ENCODE measurements at places on chromosomes 1 and 21.

GRCh38 chr1:41325801-41326200, 35.4 kb upstream of the FOXO6 start:
- no peak for DNase-seq

DNA sequence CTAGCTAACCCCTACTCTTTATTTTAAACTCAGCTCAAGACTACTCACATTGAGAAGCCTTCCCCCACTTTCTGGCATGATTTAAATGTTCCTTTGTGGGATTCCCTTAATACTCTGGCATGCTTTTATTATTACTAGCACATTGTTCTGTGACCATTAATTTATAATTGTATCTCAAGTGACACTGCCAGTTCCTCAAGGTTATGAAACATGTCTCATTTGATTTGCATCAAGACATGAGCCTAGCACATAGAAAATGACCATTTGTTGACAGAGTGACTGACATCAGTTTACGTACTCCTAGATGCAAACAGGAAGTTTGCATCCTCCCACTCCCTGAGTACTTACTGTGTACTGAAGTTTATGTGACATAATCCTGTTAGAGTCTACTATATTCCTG, 15.2 kb downstream of the RGS4 start:
- no peak for DNase-seq

DNA sequence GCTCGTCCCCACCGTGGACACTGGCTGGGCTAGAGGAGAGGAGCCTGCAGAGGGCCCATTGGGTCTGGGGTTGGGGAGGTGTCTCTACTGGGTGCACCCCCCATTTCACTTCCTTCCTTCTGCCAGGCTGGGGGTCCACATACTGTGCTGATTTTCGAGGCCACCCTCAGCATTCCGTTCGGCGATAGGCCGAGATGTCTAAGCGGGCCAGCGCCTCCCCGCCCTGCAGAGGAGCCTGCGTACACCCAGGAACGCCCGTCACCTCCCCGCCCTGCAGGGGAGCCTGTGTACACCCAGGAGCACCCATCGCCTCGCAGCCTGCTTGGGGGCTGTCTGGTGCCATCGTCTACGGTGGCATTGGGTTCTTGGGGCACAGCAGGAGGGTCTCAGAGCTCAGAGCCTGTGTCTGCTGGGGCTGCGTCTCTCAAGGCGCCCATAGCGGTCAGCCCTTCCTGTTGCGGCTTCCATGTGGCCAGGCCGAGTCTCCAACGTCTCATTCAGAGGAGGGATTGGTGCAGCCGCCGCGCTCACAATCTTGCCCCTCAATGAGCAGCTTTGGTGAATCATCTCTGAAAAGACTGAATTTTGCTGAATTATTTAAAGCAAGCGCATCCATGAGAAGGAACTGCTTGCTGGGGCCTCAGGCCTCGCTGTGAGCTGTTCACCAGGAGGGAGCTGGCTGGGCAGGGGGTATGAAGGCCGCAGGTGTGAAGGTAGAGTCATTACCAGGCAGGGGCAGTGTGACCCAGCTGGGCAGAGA, 30.7 kb upstream of the AGPAT3 start:
- no peak for DNase-seq

DNA sequence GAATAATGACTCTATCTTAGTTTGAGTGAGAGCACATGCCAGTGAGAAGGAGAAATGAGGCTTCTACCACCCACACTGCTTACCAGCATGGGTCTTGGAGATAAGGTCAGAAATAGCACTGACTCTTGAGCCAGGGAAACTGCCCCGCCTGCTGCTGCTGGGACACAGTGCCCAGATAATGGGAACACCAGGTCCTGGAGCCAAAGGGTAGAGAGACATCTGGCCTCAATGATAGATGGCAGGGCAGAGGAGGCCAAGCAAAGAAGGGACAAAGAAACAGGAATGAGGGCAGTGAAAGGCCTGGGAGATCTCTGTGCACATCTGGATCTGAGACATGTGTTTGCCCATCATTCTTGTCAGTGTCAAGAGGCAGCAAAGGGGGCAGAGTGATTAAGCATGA, 97.4 kb downstream of the MIS18A start:
- no peak for DNase-seq

DNA sequence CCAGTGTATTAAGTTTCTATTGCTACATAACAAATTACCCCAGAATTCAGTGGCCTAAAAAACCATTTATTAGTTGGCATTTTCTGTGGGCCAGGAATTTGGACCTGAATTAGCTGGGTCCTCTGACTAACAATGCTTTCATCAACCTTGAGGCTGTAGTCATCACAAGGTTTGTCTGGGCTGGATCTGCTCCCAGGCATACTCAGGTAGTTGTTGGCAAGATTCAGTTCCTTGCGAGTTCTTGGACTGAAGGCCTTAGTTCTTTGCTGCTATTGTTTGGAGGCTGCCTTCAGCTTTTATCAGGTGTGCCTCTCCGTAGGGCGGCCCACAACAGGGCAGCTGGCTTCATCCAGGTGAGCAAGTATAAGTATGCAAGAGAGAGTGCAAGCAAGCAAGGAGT, 31.4 kb upstream of the DEPDC1 start:
- no peak for DNase-seq

GRCh38 chr1:98113811-98114210, 193.0 kb upstream of the DPYD start:
- DNase-seq: no peak

- no peak for DNase-seq
These were observed 14.6 kb upstream of the LMO4 start for GRCh38 chr1:87314091-87314490.
